Stimulated activated CD4-positive, alpha-beta T cell treated with anti-CD3 and anti-CD28 coated beads, Interleukin-12 subunit alpha, Interleukin-12 subunit beta, amount 100 ng/mL, for 24 hours (primary cell): ENCODE measurements at places on chromosomes 11 and 22.
A peak's percentile ranks its signal among the peaks of the same experiment; 100 is the strongest.

DNA sequence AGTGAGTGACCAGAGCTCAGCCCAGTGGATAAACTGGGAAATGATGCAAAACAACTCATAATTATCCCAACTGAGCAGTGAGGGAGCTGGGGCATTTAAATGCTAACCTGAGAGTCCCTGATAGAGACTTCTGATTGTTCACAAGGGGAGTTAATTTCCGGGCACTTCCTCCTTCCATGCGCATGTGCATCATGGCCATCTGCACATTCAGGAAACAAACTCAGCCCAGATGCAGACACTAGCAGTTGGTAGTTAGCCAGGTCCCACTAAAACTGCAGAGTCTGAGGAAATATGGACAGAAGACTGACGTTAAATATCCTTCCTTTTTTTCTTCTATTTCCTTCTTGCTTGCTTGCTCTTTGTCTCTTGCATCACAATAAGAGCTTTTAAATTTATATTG, 852.1 kb upstream of the LRRC4C start:
- DNase-seq: no peak

DNA sequence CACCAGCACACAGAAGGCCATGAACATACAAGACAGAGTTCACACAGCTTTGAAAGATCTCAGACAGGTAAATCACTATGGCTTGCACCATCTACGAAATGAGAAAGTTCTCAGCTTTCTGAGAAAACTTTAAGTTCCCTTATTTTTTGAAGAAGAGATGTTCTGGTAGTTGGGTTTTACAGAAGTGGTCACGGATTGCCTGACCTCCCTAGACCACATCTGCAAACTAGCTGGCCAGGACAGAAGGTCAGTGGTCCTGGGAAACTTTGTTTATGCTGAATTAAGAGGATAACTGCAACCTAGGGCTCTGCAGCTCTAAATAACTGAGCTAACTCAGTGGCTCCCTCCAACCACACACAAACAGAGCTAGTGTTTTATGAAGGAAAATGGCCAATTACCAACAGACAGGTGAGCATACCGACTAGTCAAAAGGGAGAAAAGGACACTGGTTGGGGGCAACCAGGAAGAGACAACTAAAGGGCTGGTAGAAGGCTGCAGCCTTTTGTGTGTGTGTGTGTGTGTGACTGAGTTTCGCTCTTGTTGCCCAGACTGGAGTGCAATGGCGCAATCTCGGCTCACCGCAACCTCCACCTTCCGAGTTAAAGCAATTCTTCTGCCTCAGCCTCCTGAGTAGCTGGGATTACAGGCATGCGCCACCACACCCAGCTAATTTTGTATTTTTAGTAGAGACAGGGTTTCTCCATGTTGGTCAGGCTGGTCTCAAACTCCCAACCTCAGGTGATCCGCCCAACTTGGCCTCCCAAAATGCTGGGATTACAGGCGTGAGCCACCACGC, 8.5 kb upstream of the SCN2B start:
- no peak for DNase-seq

DNA sequence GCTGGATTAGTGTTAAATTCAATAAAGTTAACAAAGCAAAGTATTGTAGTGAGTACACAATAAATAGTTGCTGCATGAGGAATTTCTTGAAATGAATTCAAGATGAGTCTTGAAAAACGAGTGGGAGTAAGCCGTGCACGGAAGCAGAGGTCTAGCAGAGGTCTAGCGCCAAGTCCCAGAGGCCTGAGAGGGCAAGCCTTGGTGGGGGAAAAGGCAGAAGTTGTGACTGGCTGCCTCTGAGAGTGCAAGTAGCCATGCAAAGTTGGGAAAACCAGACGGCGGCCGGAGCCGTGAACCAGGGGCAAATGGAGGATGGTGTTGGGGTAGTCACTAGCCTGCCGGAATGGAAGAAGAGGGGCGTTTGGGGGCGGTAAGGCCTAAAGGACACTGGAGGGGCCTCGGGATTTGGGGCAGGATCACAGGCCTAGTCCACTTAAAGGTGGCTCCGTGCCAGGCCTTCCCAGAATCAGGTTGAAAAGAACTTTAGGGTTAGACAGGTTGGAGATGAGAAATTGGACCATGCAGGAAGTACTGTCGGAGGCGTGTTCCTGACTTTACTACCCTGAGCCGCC, 379 bp upstream of the SLC3A2 start:
- DNase-seq: peak; percentile 39

GRCh38 chr11:124861670-124862069, 3.6 kb upstream of the ROBO3 start:
- DNase-seq: no peak

DNA sequence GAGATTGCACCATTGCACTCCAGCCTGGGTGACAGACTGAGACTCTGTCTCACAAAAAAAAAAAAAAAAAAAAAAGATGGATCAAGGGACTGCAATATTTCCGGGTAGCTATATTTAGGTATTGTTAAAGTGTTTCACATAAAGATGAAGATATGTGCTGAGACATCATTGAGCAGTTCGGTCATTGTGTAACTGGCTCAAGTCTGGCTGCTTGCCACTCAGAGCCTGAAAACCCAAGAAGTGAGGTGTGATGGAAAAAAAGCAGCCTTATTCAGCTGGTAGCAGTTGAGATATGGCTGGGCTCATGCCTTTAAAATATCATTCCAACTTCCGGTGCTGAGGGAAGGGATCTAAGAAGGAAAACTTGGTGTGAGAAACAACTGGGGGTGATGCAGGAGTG, 46.9 kb downstream of the LUZP2 start:
- no peak for DNase-seq

- DNase-seq: no peak
These were observed 98.0 kb upstream of the CD82 start for GRCh38 chr11:44467413-44467812.

GRCh38 chr11:108483163-108483562, 15.0 kb downstream of the POGLUT3 start:
- DNase-seq: no peak

DNA sequence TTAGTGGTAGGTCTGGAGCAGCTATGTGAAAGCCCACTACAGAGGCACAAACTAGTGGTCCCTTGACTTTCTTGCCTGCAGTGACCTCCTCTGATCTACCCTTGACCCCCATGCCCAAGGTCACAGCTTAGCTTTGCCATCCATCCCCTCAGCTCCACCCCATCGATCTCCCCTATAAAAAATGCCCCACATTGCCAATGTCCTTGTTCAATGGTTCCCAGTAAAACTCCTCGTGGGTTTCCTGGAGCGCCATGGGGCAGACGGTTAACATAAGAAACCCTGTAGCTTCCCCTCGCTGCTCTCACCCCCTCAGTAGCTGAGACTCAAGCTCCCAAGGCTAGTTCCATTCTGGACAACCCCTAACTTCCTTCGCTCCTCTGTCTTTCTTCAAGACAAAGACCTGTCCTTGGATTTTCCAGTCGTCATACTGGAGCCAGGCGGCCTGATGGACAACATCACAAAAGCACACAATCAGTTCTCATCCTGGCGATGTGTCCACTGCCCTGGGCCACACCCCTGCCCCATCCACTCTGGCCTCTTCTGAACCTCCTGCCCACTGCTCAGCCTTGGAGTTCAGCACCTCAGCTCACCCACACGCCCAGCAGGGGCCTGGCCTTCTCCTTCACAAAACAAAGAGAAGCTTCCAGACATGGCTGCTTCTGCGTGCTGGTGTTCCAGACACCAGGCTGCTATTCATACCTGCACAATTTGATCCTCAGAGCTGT, 1429.3 kb downstream of the BRD1 start:
- no peak for DNase-seq

DNA sequence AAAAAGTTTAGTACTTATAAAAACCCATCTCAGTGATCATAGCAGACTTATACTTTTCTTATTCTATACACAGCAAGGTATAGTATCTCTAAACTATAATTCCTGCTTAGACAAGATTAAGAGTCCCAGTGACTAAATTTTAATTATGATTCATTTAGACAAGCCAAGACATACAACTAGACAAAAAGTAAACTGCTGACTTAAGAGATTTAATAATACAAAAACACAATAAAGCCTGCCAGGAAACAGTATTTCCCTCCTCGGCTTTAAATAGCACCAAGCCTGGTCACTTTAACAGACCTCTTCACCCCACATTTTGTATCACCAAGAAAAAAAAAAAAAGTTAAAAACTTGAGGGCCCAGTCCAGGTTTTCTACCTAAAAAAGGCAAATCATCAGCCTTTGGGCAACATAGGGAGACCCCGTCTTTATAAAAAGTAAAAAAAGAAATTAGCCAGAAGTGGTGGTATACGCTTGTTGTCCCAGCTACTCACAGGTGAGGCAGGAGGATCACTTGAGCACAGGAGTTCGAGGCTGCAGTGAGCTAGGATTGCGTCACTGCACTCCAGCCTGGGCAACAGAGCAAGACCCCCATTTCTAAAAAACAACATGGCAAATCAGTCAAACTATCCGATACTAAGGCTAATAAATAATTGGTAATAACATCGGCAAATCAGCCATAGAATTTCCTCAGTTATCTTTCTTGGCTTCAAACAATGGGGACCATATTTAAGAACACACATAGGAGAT, 53.8 kb downstream of the SIK3 start:
- DNase-seq: no peak

GRCh38 chr11:14359501-14360031, 583 bp upstream of the RRAS2 start:
- no peak for DNase-seq

- DNase-seq: no peak
These were observed 12.8 kb downstream of the PACSIN2 start for GRCh38 chr22:43002202-43002586.

DNA sequence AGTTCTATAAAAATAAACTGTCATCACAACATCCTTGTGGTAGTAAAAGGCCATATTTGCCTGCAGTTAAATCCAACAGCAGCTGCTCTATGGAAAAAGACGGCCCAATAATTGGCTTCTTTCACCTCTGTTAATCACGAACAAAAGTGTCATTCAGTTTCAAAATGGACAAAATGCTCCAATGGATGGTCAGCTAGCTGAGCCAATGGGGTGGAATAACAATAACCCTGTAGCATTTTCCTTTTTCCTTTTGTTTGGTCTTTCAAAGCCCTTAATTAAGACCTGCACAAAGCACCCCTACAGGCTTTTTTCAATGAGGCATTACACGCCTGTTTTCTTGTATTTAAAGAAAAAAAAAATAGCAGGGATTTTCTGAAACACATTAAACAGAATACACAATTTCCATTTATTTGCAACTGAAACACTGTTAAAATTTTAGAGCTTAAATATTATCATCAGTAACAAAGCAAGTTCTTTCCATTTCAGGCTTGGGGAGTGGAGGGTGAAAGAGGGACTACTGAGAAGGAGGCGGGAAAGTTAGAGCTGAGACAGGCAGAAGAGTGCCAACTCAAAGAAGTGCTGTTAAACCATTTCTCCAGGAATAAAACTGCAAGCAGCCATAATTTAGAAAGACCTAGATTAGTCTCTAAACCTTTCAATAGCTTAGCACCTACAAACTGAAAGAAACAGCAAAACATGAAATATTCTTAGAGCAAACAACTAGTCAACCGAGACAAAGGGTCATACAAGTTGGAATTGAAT, 28.7 kb downstream of the LGR4 start:
- no peak for DNase-seq

GRCh38 chr11:120562806-120563425, 51.4 kb downstream of the GRIK4 start:
- no peak for DNase-seq

- no peak for DNase-seq
These were observed 778 bp upstream of the PAK1 start for GRCh38 chr11:77474684-77475060.

DNA sequence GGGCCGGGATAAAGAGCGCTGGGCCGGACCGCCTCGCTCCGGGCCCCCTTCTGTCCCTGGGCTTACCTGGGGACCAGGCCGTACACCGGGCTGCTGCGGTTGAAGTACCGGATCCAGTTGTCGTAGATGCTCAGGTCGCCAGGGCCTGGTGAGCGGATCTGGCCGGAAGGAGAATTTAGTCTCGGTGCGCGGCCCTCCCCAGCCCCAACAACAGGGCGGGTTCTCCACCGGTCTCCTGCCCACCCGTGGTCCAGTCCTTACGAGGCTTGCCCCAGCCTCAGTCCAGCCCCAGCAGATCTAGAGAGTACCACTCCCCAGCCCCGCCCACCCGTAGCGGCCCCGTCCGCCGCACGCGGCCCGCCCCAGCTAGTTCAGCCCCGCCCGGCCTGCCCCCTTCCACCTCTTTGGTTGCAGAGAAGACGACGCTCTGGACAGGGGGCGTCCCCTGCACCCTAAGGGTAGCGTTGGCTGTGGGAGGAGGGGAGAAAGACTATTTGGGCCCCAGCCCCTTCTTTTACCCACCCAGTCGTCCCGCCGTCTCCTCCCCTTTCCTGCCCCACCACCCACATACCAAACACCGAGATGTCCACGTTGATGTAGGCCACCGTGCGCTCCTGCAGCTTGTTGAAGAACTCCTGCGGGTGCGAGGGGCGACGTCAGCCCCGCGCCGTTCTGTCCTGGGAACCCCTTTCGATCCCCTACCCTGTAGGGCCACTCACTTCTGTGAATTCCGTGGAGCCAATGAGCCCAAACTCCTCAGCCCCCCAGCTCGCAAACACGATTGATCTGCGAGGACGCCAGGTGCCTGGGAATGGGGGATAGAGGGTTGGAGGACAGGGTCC, 6.8 kb downstream of the SAC3D1 start:
- DNase-seq: no peak

DNA sequence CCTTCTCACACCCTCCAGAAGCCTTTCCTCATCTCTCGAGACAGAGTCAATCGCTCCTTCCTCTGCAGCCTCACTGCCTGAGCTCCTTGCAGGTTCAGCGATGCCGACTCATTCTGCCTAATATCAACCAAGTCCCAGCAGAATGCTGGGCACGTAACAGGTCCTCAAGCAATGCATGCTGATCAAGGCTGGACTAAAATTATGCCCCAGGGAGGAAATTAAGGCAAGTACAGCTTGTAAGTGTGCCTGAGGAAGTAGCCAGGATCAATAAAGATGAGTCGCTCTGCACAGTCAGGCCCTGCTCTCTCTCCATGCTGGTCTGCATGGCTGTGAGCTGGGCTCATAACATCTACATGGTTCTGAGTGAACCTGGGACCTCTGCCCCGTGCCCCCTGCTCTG, 25.6 kb upstream of the NRIP3 start:
- no peak for DNase-seq

GRCh38 chr11:75731095-75731494, 13.5 kb downstream of the MOGAT2 start:
- no peak for DNase-seq

- no peak for DNase-seq
These were observed 953.4 kb downstream of the DLG2 start for GRCh38 chr11:84673753-84674152.

DNA sequence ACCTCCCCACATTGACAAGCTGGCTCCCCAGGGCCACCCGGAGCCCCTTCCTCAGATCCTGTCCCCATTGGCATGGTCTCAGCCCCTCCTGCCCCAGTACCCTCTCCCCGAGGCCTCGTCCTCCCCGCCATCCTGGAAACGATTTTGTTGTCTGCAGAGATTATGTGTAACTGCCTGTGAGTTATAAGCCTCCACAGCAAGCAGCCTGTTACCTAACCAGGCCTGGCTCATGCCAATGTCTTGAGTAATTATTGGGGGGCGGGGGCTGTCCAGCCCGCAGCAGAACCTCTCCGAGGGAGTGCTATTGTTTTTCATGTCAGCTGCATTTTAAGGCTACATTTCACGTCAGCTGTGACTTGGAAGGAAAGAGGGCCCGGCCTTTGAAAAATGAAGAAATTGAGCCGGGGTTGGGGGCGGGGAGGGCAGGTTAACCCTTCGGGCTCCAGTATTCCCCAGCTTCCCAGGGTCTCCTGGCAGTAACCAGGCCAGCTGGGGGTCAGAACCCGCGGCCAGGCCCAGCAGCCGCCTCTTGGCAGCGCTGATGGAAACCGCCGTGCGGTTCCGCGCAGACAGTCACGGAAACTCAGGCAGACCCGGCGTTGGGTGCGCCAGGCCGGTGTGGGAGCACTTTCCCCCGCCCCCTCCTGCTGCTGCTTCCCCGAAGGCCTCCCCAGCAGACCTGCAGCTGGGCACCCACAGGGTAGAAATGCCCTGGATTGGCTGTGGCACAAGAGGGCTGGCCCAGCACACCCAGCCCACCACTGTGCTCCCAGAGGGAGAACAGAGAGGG, 59.5 kb downstream of the CDKN1C start:
- no peak for DNase-seq
